Stimulated activated CD4-positive, alpha-beta T cell treated with anti-CD3 and anti-CD28 coated beads, Interleukin-2, amount 100 ng/mL, for 24 hours (primary cell): ENCODE measurements at places on chromosomes 16 and 17.

DNA sequence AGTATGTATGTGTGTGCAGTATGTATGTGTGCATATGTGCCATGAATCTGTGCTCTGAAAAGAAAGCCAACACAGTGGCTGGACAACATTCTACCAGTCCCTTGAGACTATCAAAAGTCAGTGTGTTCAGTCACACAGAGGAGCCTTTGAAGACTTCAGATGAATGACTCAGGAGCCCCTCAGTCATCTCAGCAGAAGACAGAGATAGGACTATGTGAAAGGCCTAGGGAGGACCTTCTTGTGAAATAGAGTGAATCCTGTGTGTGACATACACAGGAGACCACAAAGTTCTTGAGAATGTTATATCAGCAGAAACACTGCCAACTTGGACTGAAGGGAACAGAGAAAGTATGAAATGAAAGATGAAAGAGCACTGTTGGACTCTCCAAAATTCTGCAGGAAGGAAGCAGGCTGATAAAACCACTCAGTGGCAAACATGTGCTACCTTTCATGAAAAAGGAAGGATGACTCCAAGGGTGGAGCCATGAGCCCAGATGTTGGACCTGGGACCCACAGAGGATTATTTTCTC, 108.4 kb downstream of the METRNL start:
- DNase-seq: no peak

- no peak for DNase-seq
Measured at GRCh38 chr16:58187092-58187491, 10.8 kb downstream of the CSNK2A2 start.

GRCh38 chr17:83200751-83201150, 121.3 kb downstream of the METRNL start:
- DNase-seq: no peak

DNA sequence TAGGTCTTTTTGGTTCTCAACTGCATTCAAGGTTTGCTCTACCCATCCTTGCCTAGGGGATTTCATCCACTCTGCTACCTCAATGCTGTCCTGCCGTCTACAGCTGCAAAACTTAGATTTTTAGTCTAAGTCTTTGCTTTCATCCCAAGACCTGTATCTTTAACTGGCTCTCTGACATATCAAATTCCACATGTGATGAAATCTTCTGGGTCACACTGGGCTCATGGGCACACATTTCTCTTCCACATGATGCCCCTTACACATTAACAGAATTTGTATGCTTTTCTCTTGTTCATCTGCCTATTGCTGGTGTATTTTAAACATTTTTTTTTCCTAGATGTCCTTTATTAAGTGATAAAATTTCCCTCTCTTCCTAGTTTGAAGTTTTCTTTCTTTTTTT, 39.6 kb downstream of the MAF start:
- DNase-seq: no peak

DNA sequence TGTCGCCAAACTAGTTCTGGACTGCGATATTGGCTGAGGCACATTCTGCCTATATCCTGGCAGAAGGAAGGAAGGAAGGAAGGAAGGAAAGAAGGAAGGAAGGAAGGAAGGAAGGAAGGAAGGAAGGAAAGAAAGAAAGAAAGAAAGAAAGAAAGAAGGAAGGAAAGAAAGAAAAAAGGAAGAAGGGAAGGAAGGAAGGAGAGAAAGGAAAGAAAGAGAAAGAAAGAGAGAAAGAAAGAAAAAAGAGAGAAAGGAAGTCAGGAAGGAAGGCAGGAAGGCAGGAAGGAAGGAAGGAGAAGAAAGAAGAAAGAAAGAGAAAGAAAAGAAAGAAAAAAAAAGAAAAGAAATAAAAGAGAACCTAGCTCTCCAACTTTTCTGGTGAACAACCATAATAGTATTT, 587.1 kb downstream of the RBFOX1 start:
- no peak for DNase-seq

GRCh38 chr16:1834096-1834495, 7.1 kb downstream of the FAHD1 start:
- no peak for DNase-seq

DNA sequence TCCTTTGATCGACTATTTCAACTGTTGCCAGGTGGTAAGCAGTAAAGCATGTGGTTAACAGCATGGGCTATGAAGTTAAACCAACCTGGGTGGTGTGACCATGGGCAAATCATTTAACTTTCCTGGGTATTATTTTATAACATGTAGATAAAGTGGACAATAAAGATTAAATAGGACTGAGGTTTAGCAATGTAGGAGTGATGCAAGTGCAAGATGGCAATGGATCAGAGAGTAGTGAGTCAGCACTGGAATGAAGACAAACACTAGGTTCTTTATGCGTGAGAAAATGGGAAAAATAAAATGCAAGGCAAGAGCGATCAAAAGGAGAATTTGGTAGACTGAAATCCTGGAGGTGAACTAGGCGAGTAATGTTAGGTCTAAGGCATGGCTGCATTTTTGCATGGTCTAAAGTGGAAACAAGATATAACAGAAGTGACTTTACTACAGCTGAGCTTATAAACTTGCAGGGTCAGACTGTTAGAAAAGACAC, 222.4 kb upstream of the AXIN2 start:
- DNase-seq: no peak

DNA sequence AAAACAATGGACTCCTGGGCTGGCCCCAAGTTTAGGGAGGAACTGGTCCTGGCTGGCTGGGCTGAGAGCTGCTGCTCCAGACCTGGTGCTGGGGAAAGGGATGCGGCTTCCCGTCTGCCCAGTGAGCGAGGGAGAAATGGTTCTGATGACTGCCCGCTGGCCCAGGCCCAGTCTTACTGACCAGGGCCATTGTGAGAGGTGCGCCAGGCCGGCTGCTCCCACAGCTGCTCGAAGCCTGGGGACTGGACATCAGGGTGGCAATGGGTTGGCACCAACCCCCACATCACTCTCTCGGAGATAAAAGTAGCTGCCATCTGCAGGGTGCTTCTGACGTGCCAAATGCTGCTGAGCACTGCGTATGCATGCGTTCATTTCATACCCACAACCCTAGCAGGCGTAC, 53.2 kb downstream of the IRF8 start:
- no peak for DNase-seq

DNA sequence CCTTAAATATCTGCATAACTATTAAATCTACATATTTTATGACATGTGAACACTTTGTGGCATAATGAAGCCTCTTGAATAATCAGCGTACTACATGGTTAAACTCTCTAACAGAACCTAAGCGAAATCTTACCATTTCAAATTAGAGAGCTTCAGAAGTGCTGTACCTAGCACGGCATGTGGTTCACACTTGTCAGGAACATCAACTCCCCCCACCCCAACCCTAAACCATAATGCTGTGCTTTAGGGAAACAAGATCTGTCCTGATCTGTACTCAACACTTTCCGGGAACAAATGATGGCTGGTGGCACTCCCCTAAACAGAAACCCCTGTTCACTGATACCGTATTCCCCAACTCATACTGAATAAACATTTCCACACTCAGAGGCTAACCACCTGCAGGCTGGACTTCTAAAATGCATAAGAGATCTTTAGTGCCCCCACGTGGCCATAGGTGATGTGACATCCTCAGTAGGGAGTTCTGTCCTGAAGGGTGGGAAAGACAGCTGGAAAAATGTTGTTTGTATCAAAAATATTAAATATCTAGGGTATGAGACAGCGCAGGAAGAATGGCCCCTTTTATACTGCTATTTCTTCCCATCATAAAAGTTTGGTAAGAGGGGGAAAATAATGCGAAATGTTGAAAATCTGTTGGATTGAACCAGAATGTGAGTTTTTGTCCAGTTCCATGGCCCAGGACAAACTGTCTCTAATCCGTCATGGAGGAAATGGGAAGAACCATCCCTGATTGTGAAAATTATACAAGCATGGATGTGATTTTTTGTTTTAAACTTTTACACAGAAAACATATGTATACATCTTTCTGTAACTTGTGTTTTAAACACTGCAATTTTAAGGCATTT, 88.6 kb downstream of the USP31 start:
- peak; percentile 62 for DNase-seq

- DNase-seq: peak; percentile 70
Measured at GRCh38 chr17:56891751-56892150, 22.1 kb downstream of the TRIM25 start.

DNA sequence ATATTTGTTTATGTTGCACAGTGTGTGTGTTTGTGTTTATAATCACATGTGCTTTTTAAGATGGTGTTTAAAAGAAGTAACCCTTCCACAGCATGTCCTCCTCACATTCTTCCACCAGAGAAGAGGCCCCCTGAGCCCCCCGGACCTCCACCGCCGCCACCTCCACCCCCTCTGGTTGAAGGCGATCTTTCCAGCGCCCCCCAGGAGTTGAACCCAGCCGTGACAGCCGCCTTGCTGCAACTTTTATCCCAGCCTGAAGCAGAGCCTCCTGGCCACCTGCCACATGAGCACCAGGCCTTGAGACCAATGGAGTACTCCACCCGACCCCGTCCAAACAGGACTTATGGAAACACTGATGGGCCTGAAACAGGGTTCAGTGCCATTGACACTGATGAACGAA, 69.2 kb downstream of the CDK12 start:
- no peak for DNase-seq

DNA sequence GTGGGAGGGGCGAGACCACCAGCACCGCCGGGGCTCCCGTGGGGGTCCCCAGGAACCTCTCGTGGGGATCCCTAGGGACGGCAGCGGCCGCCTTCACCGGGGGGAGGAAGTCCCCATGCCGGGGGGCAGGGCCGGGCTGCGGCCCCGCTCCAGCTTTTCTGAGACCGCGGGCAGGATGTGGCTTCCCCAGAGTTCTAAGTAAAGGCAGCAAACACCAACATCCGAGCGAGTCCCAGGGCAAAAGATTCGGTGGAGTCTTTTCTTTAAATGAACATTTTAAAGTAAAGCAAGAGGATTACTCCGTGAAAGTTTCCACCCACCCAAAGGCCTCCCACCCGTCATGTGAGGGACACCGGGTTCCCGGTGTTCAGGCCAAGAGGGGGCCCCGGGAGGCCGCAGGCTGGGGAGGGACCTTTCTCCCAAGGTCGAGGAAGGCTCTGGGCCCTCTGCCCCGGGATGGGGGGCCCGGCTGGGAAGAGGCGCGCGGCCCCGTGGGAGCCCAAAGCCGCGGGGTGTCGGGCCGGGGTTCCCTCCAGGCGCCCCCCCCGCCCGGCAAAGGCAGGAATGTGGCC, 137.2 kb upstream of the RPH3AL start:
- peak; percentile 55 for DNase-seq

- DNase-seq: peak; percentile 46
Measured at GRCh38 chr16:3017794-3018506, at the start of gene CLDN6. Gene CLDN6, minus strand, starts transcription at chr16:3018183. Its CDS starts 2,162 bp downstream, at chr16:3016021.

DNA sequence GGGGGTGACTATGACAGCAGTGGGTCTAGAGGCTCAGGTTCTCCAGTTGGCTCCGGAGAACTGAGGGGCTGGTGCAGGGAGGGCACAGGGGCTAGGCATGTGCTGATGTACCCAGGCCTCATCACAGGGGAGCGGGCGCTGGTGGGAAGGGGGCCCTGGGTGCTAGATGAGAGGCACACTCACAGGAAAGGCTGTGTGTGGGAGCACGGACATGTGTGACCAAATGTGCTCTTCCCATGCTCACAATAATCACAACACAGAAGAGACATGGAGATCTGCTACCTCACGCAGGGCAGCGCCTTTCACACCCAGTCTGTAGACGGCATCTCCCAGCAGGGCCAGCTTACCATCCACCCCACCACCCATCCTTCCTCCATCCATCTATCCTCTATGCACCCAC, 17.4 kb upstream of the RASD1 start:
- DNase-seq: no peak

DNA sequence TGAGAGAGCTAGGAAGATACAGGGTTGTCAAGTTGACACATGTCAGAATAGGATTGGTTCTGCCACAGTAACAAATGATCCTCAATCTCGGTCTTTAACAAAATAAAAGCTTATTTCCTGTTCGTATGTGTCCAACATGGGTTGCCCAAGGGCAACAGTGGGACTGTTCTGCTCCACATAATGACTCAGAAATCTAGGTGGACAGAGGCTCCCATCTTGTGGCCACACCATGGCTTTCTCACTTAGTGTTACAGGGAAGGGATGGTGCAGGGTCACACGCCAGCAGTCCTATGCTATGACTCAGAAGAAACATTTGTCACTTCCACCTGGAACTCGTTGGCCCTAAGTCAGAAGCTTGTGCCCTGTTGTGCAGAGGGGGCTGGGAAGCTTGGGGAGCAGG, 364.9 kb downstream of the SNX29 start:
- DNase-seq: no peak

DNA sequence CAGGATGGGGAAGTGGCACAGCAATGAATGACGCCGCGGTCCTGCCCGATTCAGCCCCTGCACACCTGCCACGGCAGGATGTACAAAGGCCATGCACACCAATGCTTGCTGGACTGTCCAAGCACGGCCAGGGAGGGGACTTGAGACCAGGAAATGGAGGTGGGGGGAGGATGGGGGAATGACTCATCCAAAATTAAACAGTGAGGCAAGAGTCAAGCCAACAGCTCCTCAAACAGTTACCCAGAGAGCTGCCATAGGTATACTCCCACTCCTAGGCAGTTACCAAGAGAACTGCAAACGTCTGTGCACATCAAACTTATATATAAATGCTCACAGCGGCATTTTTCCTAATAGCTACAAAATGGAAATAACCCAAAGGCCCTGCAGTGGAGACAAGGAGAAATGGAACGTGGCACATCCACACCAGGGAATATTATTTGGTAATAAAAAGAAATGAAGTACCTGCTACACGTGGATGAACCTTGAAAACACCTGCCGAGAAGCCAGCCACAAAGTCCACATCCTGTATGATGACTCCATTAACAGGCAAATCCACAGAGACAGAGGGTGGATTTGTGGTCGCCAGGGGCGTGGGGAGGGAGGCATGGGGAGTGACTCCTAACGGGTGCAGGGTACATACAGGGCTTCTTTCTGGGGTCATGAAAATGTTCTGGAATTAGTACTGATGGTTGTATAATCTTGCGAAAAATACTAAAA, 54.1 kb downstream of the VAC14 start:
- DNase-seq: no peak

GRCh38 chr16:82671741-82672140, 45.0 kb downstream of the CDH13 start:
- DNase-seq: peak; percentile 34

DNA sequence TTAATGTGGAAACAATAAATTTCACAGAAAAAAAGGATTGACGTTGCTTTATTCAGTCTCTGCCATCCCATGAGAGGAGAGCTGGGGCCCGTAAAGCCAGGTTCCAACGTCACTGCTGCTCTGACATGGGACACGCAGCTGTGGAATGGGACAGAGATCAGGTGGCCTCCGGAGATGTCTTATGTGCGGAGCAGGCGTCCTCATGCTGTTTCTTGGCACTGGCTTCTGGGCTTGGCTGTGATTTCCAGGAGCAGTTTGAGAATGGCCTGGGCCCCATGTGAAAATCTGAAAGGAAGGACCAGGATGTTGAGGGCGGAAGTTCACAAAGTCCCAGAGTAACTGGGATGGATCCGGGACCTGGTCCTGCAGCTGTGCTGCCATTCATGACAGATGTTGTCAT, 32.4 kb downstream of the NDEL1 start:
- no peak for DNase-seq
